ENCODE measurements at places on chromosomes 13 and 19.

DNA sequence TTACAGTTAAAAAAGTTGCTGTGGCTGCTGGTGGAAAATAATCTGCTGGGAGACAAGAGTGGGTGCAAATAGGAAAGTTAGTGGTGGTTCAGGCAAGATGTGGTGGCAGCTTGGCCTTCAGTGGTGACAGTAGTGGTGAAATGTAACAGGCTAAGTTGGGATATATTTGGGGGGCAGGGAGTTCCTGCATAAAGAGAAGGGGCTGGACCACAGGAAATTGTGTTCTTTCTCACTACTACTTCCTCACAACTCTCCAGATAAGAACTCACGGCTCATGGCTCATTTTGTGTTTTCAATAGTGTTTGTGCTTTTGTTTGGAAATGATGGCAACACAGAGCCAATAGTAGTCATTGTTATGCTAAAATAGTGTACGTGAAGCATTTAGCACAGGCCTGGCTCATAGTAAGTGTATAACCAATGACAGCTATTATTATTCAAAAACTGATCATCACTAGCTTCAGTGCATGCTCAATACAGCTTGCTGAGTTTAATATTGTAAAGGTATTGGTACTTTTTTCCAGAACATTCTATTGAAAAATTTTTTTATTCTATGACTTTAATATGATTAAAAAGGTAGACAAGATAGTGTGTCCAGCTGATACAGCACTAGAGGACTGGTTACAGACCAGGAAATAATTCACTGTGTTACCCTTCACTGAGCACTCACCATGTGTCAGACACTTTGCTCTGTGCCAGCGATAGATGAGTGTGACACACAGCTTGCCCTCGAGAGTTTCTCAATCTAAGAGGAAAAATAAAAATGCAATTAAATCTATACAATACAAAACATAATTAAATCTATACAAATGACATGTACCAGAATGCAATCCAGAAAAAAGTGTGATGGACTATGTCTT lies 209.8 kb downstream of the POU4F1 start:
- no peak for DNase-seq

GRCh38 chr13:42544246-42544926 lies 29.6 kb upstream of the TNFSF11 start:
- DNase-seq, result no peak

DNA sequence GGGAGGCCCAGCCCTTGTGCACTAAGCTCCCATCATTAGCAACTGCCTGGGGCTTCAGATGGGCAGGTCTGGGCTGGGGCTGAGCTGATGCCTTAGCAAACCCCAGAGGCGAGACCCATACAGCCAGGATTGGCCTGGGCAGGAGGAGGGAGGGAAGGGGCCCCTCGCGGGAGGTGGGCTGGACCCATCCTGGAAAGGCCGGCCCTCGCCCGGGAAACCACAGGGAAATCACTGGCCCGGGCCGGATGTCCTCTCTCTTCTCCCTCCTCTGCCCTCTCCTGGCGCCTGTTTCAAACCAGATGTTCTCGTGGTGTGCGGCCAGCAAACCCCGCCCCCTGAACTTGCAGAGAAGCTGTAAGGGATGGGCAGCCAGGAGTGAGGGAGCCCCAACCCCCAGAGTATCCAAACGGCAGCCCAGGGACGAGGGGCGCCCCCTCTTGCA lies 43.1 kb downstream of the TMEM255B start:
- no peak for DNase-seq

DNA sequence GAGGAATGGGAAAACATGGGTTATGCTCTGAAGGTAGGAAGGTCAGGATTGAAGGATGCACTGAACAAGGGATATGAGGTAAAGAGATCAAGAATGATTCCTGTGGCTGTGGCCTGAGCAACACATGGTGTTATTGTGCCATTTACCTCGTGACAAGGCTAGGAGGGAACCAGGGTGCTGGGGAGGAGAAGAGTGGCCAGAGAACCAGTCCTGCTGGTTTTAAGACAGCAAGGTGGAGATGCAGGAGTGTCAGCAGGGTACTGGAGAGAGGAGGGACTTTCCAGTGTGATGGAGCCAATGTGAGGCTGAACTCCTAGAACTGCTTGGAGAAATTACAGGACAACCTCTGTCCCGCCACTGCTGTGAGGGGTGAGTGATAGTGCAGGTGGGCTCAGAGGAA lies 282.4 kb downstream of the MYO16 start:
- no peak for DNase-seq

DNA sequence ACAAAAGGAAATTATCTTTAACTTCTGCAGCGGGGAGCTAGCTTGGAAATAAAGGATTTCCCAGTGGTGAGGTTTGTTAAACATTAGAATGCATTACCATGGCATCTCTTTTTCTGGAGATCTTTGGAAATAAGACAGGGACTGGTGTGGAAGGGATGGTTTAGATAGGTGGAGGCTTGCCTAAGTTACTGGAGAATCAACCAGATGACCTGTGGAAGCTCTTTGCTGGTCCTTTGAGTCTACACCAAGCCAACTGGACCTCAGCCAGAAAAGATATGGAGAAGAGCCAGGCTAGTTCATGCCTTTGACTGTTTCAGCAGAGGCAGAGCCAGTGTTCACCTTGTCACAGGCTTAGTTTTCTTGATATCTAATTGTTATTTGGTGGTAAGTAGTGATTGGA lies 134.7 kb downstream of the KCNRG start:
- no peak for DNase-seq

- no peak for DNase-seq
These were observed 27.7 kb downstream of the TUBA3C start for GRCh38 chr13:19153782-19154450.

DNA sequence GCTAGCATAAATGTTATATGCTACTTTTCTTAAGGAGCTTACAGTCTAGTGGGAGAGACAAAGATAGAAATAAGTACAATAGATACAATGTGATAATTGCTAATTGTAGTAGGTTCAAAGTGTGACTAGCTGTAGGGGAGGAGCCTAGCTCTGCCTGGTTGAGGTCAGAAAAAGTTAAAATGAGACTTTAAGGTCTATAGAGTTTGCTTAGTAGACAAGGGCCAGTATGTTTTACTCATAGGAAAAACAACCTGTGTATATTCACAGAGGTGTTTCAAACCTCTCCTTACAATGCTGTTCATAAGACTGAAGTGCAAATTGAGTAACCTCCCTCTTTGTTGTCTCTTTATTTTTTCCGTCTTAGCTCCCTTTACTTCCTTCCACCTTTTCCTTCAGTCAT lies 56.1 kb downstream of the PDS5B start:
- DNase-seq, result no peak

- no peak for DNase-seq
These were observed 94.5 kb upstream of the TM9SF2 start for GRCh38 chr13:99406799-99407201.

- no peak for DNase-seq
These were observed 16.1 kb upstream of the USP29 start for GRCh38 chr19:57103573-57104277.

- no peak for DNase-seq
These were observed 201.9 kb downstream of the KCTD12 start for GRCh38 chr13:76684336-76684735.
